ENCODE measurements at places on chromosomes 6 and 20. TPM values are rescaled to one million over a fixed set of nuclear protein-coding genes. Genes with fewer than 3 reads are reported as not detected.

GRCh38 chr6:13091192-13091591 is 237.1 kb downstream of the TBC1D7 start:
- no peak for DNase-seq

Gene LY6G6C
- not detected for total RNA-seq

Gene SIRPD
- total RNA-seq: not detected

Gene GTSF1L
- not detected for total RNA-seq

Gene IL17A
- total RNA-seq: not detected

GRCh38 chr20:14604143-14604542 is 266.7 kb upstream of the FLRT3 start:
- no peak for DNase-seq

Gene MOG
- total RNA-seq: not detected

Gene DPPA5
- not detected for total RNA-seq

- DNase-seq: no peak
Measured at GRCh38 chr6:14544666-14545065, 427.1 kb downstream of the CD83 start.

GRCh38 chr6:134637847-134638437 is 312.0 kb downstream of the ALDH8A1 start:
- no peak for DNase-seq

- DNase-seq: no peak
Measured at GRCh38 chr6:29603930-29604329, 19.0 kb downstream of the OR2H2 start.

Gene PCK1
- total RNA-seq: 103 TPM

DNA sequence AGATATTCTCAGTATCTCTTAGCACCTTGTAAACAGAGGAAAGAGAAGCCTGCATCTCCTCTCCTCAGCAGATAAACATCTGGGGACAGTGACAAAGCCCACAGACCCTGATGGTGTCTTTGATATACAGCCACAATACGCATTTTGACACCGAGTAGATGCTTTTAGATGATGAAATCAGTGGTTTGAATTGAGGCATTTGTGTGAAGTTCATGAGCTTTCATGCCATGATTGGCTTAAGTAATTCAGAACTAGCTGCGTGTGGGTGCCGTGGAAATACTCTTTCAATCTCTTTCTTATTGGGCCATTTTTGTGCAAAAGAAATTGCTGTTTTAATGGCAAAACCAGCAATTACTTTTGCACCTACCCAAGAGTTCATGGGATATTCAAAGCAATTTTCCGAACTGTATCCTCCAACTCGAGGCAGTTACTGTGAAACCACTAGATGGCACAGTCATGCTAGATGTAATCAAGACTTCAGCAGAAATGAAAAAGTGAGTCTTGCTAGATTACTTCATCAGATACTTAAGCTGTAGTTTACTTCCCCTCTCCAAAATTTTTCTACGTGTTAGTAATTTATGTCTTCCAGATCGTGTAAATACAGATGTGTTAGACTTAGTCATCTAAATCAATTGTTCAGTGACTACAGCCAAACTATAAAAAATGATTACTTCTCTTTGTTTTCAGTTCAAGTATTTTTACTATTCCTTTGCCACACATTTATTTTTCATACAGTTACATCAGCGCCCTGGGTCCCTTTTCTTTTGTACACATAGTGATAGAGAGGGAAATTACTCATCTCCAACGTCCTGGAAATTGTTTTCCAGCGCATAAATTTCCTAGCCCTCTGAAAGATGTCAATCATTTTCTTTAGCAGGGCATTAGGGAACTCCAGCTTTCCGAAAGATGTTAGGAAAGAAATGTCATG is 49.4 kb downstream of the IYD start:
- no peak for DNase-seq

GRCh38 chr6:128929869-128930268 is 46.9 kb downstream of the LAMA2 start:
- no peak for DNase-seq

- DNase-seq: no peak
Measured at GRCh38 chr20:44593751-44594150, 11.4 kb downstream of the PKIG start.

DNA sequence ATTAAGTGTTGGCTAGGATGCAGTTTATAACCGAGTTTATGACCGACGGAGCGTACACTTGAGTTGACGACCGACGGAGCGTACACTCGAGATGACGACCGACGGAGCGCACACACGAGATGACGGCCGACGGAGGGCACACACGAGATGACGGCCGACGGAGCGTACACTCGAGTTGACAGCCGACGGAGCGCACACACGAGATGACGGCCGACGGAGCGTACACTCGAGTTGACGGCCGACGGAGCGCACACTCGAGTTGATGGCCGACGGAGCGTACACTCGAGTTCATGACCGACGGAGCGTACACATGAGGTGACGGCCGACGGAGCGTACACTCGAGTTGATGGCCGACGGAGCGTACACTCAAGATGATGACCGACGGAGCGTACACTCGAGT is 119.8 kb downstream of the HUS1B start:
- no peak for DNase-seq

DNA sequence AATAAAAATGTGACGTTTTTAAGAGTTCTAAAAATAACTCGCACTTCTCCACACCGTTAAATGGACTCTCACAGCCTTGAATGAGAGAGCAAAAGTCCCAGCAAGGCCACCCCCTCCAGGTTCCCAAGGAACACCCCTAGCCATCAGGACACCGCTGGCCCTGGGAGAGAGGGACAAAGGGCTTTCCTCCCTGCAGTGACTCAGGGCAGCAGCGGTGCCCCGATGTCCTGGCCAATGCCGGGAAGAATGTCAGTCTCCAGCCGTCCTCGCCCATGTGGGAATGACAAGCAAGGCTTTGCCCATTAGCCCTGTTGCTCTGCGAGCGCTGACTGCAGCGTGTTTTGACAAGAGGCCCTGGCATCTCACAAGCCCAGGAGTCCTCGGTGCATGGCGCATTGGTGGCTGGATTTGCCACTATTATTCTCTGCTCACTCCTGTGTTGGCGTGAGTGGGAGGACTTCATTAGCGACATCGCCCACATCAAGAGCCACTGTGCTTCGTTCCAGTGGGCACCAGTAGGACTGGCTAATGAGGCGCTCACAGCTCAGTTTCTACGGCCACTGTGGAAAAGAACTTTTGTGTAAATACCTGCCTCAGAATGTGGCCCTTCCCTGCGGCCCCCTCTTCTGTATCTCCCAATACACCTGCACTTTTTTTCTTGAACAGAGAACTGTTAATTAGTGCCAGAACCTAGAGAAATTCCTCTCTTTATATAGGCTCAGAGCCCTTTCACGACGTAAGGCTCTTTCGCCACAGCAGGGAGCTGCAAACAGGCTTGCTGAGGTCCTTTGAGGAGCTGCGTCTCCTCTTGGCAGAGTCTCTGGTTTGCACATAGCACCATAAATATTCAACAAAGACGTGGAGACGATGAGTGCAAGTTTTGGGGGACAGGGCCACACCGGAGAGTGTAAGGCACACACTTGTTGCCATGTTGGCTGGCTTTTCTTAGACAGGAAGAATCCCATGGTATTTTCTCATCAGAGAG is 336.6 kb downstream of the TAF4 start:
- no peak for DNase-seq

Gene ECT2L
- total RNA-seq: not detected

Gene CYP39A1
- 4.5 TPM for total RNA-seq

GRCh38 chr6:42729731-42730130 is 7.3 kb upstream of the PRPH2 start:
- no peak for DNase-seq

Gene TRAPPC3L
- not detected for total RNA-seq

- no peak for DNase-seq
Measured at GRCh38 chr6:42304053-42304712, 86.5 kb upstream of the MRPS10 start.

Data from omental fat pad (tissue), 4 donors.